ENCODE measurements at places on chromosomes 4 and X.

DNA sequence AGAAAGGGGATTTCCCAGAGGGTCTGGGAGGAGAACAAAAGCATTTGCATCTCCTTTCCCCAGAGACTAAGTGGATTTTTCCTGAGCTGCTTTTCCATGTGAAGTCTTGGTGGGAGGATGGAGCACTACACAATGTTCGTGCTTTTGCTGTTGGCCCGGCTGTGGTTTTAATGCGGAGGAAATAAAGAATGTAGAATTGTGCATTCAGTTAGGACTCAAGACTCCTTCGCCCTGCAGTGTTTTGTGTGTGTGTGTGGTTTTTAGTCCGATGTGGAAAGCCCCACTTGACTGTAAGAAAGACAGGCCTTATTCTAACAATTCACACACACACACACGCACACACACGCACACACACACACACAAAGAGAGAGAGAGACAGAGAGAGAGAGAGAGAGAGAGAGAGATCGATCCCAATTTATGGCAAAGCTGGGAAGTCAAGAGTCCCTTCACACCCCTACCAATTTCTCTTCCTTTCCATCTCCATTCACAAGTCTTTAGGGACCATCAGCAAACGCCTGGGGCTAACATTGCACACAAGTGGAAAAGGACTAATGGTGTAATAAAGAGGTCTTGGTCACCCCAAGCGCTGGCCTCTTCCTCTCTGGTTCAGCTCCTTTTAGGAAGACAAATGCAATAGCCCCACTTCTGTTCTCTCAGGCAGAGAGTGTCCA lies 44.2 kb downstream of the CLDN34 start:
- DNase-seq: no peak

DNA sequence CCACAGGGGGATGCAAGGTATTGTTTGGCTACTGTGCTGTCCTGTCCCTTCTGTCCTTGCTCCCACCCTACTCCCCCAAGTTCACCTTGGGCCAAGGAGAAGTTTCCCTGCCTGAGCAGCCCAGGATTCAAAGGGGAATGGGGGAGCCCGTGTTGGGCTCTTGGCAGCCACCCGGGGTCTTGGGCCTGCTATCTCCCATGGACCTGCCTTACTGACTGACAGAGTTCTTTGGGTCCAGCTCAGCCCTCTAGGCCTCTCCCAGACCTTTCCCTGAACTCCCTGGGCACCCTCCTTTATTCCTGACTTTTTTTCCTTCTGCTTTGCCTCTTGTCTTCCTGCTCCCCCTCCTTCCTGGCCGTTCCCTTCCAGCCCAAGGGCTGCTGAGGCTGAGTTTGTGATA lies 67.4 kb downstream of the STARD8 start:
- DNase-seq: no peak

- peak; percentile 42 for DNase-seq
Observed at GRCh38 chrX:10397349-10397748, 223.0 kb downstream of the MID1 start.

GRCh38 chrX:110304371-110304770 lies 13.5 kb downstream of the AMMECR1 start:
- DNase-seq: no peak

DNA sequence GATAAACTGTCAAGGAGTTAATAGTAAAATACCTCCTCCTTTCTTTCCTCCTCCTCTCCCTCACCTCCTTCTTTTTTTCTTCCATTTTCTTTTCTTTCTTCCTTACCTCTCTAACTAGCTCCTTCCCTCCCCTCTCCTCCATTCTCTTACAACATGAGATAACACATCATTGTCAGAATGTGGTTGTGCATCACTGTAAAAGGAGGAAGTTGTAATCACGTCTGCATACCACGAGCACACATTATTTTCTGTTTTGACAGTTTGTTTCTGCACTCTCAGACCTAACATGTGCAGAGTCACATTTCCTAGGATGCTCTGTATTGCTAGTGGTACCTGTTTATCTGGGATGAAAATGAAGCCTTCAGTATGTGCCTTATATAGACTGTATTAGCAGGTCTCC lies 9.1 kb downstream of the SLIT2 start:
- no peak for DNase-seq

DNA sequence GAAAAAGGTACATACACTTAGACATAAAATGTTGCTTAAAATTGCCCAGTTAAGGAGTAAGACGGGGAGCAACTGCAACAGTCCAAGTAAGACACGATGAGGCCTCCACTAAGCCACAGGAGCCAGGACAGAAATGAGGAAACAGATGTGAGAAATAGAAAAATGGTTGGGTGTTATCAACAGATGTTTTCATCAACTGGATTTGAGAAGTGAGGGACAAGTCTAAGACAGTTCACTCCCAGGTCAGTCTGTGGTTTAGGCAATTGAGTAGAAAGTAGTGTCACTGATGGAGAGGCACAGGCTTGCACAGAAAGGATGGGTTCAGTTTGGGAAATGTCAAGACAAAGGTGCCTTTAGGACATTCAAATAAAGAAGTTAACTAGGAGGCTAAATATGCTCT lies 23.5 kb upstream of the PHF8 start:
- DNase-seq: peak; percentile 60

GRCh38 chr4:150906987-150907633 lies 108.0 kb downstream of the LRBA start:
- peak; percentile 44 for DNase-seq

DNA sequence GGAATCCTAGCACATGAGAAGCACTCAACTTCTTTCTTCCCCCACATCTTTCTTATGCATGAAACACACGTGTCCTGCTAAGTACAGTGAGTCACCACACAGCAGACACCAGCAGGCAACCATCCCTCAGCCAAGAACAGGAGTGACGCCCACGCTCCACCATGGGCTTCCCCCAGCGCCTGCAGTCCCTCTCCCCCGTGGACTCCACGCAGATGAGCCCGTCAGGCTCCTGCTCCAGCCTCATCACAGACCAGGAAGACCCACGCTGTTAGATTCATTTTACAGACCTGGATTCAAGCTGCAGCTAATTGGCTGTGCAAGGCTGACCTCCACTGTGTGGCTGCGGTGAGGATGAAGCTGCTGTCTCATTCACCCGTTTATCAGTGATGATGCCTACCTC lies 16.7 kb downstream of the HMX1 start:
- DNase-seq: no peak

DNA sequence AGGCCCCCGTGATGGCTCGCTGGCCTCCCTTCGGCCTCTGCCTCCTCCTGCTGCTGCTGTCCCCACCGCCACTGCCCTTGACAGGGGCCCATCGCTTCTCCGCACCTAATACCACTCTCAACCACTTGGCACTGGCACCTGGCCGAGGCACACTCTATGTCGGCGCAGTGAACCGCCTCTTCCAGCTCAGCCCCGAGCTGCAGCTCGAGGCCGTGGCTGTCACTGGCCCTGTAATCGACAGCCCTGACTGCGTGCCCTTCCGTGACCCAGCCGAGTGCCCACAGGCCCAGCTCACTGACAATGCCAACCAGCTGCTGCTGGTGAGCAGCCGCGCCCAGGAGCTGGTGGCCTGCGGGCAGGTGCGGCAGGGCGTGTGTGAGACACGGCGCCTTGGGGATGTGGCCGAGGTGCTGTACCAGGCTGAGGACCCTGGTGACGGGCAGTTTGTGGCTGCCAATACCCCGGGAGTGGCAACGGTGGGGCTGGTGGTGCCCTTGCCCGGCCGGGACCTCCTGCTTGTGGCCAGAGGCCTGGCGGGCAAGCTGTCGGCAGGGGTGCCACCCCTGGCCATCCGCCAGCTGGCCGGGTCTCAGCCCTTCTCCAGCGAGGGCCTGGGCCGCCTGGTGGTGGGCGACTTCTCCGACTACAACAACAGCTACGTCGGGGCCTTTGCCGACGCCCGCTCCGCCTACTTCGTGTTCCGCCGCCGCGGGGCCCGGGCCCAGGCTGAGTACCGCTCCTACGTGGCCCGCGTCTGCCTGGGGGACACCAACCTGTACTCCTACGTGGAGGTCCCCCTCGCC lies 3.0 kb downstream of the PLXNB3 start:
- no peak for DNase-seq

DNA sequence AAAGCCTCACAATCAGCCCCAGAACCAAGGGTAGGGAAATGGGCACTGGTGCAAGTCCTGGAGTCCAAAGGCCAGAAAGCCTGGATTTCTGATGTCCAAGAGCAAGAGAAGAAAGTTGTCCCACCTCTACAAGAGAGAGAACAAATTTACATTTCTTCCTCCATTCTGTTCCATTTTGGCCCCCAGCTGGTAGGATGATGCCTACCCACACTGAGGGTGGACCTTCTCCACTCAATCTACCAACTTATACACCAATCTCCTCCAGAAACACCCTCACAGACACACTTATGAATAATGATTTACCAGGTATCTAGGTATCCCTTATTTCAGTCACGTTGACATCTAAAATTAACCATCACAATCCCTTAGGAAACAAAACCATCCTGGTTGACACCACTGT lies 367.8 kb upstream of the GRIA3 start:
- DNase-seq: no peak

DNA sequence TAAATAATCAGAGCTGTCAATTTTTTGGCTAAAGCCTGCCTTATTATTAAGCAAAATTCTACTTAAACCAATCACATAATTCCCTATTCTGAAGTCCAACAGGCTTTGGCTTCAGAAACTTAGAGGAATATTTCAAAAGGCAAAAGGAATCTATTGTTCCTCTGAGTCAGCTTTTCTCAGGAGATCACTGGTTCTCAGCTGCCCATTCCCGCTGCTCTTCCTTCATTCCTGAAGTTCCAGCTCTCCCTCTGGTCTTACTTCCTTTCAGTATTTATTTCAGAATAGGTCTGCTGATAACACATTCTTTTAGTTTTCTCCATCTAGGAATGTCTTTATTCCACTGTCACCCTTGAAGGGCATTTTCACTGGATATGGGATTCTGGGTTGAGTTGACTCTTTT lies 133.7 kb downstream of the SOWAHB start:
- DNase-seq: no peak
